Stimulated activated CD8-positive, alpha-beta memory T cell treated with anti-CD3 and anti-CD28 coated beads, Interleukin-7, amount 100 ng/mL, for 24 hours (primary cell): ENCODE measurements at places on chromosomes 3 and 15.

DNA sequence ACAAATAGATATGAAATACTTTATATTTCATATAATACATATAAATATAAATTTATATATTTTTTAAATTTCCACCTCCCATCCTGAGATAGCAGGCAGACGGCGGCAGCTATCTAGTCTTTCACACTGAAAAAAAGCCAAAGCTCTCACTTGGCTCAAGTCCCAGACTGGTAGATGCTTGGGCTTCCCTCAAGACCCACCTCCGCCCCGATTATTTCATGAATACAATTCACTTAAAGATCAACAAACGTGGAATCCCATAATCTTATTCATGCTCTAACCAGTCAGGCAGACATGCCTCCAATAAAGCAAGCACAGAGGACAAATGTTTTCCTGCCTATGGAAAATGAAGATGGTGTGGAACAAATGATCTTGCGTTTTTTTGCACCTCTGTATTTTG is 275.9 kb upstream of the NR2F2 start:
- DNase-seq: no peak

DNA sequence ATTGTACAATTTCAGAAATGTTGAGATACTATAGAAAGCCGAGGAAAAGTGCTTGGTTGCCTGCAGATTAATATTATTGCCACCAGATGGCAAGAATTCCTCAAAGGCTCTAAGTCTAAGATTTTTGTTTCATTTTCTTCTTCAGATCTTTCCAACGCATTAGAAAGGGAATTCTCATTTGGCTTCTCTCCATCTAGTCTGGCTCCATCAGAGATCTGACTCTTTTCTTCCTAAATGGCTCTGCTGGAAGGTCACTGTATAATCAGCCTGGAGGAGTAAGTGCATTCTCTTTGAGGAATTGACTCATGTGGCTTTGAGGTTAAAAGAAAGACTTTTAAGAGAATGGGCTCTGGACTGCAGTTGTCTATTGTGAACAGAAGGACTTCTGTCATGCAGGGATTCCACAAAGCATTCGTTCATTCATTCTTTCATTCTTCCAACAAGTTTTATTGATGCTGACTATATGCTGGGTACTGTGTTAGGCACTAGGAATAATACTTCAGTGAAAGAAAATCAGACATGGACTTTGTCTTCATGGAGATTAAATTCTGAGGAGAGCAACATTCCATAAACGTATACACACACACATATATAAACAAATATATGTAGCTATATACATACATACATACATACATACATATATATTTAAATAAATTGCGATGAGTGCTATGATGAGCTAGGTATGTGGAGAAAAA is 55.3 kb downstream of the SLC28A2 start:
- DNase-seq: no peak

GRCh38 chr3:23182996-23183513 is 20.1 kb upstream of the UBE2E2 start:
- DNase-seq: no peak

DNA sequence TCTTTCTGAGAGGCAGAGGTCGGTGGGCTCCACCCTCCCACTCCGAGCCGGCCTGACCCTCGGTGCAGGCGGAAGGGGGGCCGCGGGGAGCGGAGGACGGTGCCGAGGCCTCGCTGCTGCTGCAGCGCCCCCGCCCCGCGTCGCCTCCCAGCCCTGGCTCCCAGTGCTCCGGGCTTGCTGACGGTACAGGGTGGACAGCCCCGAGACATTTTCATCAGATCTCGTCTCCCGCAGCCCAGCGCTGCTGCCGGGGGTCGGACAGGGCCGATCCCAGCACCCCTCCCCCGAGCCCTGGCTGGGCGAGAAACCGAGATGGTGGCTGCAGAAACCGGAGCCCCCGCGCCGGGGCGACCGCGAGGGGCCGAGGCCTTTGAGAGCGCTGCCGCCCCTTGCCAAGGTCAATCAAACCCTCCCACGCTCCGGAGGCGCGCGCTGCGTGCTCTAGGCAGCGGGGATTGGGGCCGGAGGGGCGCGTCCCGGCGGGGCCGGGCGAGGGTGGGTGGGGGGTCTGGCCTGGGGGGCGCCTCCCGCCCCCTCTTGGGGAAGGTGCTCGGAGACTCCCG is 42.5 kb downstream of the EPHB3 start:
- DNase-seq: no peak

DNA sequence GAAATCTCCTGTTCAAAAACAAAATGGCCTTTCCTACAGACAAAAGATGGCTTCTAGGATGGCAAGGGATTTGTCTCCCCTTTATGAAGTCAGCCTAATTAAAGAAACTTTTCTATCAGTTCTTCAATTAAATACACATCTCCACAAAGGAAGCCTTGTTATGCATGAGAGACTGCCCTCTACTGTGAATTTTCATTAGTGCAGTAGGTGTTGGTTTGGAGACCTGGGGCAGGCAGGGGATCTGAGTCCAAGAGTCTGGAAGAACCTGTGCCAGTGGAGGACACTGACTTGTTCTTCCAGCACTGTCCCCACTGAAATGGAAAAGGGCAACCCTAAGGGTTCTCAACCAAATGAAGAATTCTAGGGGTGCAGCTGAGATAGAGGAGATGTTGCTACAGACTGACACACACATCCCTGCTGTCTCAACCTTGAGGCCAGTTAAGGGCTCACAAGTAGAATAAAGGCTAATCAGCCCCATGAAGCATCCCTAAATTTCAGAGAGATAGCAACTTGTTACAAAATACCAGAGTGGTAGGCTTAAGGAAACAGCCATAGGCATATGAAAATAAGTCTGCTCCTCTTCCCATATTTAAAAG is 174.0 kb upstream of the PRICKLE2 start:
- no peak for DNase-seq

- DNase-seq: no peak
These were observed 40.0 kb downstream of the TYRO3 start for GRCh38 chr15:41599061-41599460.

- no peak for DNase-seq
These were observed 114.8 kb downstream of the IL12A start for GRCh38 chr3:160103397-160103796.

DNA sequence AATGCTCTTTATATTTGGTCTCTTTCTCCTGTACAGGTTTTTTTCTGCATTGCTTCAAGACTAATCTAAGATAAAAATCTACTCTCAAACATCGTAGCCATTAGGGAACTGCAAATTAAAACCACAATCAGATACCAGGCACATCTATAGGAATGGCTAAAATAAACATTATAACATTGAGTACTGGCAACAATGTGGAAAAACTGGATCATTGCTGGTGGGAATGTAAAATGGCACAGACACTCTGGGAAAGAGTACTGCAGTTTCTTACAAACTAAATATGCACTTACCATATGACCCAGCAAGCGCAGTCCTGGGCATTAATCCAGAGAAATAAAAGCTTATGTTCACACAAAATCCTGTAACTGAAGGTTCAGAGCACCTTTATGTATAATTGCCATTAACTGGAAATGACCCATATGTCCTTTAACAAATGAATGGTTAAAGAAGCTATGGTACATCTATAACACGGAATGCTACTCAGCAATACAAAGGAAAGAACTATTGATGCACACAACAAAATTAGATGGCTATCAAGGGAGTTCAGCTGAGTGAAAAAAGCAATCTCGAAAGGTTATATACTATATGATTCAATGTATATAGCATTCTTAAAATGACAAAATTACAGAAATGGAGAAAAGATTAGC is 6.3 kb downstream of the ABCC5 start:
- DNase-seq: no peak

DNA sequence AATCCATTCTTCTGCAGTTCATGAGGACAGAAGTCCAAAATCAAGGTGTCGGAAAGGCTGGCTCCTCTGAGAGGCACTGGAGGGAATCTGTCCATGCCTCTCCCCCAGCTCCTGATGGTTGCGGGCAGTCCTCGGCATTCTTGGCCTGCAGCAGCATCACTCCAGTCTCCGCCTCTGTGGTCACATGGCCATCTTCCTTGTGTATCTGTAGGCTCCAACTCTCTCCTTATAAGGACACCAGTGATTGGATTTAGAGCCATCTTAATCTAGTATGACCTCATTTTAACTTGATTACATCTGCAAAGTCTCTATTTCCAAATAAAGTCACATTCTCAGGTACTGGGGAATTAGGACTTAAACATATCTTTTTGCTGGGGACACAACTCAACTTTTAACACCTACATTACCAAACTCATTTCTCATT is 56.0 kb upstream of the FLNB start:
- no peak for DNase-seq
